ENCODE measurements at places on chromosomes 16 and 17.

DNA sequence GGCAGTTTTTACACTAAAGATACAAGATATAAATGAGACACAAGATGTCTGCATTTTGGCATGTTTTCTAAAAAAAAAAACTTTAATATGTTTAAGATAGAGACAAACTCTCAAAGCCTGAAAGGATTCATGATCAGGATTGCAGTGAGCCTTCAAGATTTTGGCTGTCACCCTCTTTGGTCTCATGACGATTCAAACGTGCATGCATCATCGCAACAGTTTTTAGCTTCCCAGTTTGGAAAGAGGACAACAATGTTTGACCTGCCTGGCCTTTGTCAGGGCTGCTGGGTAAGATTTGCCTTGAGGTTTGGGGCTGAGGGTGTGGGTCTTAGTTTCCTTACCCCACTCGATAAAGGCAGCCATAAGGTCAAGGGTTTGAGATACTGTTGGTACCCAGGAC is 134.1 kb downstream of the RGS9 start:
- no peak for DNase-seq

GRCh38 chr16:26454102-26454501 is 612.6 kb upstream of the C16orf82 start:
- no peak for DNase-seq

DNA sequence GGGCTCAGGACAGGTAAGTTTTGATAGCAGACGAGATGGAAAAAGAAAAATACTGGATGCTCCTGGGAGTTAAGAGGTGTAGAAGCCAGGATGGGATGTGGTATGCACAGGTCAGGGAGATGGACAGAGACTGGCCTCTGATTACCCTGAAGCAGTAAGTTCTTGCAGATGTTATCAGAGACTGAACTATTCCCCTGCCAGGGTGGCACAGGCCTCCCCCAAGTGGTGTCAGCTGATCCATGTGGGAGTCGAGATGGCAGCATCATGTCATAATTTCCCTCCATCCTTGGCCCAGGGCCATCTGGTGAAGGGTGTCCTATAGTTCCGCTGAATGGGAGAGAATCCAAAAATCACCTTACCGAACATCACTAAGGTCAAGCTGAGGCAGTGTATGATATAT is 14.1 kb upstream of the NKD1 start:
- no peak for DNase-seq

GRCh38 chr17:15651583-15652110 is 32.1 kb upstream of the FBXW10B start:
- DNase-seq: no peak

DNA sequence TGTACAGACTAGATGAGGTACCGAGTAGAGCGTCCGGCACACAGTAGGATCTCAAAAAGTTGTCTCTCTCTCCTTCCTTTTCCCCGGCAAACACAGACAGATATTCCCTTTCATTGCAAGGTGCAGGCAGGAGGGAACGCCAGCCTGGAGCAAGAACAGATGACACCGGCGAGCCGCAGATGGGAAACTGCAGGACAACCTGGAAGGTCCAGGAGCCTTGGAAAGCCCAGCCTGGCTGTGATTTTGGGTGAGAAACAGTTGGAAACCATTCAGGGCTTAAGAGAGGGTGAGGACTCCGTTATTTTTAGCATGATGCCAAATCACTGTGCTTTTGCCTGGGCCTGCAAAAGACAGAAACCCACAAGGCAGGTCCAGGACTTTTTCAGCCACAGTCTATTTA is 7.3 kb downstream of the CDH11 start:
- DNase-seq: no peak

DNA sequence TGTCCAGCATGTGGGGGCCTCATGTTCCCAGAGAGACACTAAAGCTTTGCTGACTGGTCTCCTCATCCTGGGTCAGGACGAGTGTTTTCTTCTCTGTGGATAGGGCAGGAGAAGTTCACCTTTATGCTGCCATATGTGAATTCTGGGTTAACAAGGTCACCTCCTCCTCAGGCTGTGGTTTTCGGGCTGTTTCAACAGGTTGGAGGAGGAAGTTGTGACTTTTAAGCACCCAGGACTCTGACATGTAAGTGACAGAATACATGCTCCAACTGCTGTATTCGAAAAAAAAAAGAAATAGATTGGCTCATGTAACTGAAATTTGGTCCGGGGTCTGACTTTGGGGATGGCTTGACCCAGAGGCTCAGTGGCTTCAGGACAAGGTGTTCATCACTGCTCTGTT is 54.2 kb downstream of the SNX20 start:
- no peak for DNase-seq

GRCh38 chr16:65024767-65025178 is 97.1 kb downstream of the CDH11 start:
- DNase-seq: no peak

- DNase-seq: no peak
Measured at GRCh38 chr17:77875881-77876509, 82.5 kb upstream of the TNRC6C start.

DNA sequence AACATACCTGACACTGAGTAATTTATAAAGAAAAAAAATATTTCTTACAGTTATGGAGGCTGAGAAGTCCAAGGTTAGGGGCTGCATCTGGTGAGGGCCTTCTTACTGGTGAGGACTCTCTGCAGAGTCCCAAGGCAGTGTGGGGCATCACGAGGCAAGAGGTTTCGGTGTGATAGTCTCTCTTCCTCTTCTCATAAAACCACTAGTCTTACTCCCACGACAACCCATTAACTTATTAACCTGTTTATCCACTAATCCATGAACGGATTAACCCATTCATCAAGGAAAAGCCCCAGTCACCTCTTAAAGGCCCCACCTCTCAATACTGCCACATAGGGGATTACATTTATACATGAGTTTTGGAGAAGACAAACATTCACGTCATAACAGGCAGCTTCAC is 20.1 kb downstream of the CIITA start:
- DNase-seq: no peak

- no peak for DNase-seq
Measured at GRCh38 chr16:57303910-57304168, 19.4 kb upstream of the PLLP start.

DNA sequence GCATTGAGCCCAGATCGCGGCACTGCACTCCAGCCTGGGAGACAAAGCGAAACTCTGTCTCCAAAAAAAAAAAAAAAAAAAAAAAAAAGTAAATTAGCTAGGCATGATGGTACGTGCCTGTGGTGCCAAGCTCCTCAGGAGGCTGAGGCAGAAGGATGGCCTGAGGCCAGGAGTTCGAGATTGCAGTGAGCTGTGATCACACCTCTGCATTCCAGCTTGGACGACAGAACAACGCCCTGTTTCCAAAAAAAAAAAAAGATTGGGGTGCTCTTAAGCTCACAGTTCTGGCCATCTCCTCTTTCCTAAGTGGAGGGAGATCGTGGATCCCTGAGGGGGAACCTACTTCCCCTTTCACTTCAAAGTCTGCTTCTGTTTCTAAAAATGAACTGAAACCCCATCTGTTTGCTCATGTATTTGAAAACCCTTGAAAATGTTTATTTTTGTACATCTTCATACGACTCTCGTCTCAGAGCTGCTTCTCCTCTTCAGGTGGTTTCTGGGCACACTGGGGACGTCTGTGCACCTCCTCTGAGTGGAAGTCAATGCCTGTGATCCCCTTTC is 138.8 kb downstream of the PRKCA start:
- DNase-seq: no peak

GRCh38 chr16:86382067-86382773 is 128.1 kb upstream of the FOXF1 start:
- DNase-seq: no peak

GRCh38 chr17:64506201-64506575 is at the start of gene DDX5:
DDX5 (minus strand) TSS chr17:64506289; CDS start chr17:64506119, 170 bp downstream.
- peak; percentile 97 for DNase-seq

DNA sequence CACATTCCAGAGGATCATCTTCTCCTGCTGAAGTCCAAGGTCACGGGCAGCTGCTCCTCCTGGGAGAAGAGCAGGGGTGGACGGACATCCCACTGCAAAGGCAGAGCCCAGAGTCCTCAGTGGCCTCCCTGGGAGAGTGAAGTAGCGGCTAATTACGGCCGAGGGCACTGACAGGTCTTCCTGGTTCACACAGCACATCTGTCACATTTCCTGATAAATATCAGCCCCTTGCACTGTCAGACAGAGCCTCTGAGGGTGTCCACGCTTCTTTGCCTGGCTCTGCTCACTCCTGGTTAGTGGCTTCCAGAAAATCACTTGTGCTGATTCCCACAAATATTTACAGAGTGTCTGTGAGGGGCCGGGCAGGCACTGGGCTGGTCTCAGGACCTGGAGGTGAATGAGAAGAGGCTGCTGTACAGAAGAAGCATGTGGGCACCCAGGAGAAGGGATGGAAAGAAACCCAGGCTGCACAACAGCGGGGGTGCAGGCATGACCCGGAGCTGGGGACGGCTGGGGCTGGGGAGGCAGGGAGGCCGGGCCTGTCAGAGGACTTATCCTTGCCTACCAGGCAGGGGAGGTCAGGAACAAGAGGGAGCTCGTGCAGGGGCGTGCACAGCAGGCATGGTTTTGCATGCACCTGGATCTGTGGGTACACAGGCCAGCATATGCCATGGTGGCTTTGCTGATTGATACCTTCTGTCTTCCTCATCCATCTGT is 258.2 kb upstream of the TNRC6C start:
- no peak for DNase-seq

GRCh38 chr16:10868596-10869469 is 8.2 kb upstream of the CIITA start:
- DNase-seq: no peak

- DNase-seq: no peak
Measured at GRCh38 chr17:78174346-78174869, 6.0 kb downstream of the SYNGR2 start.

- no peak for DNase-seq
Measured at GRCh38 chr16:73215678-73216377, 167.9 kb upstream of the ZFHX3 start.

DNA sequence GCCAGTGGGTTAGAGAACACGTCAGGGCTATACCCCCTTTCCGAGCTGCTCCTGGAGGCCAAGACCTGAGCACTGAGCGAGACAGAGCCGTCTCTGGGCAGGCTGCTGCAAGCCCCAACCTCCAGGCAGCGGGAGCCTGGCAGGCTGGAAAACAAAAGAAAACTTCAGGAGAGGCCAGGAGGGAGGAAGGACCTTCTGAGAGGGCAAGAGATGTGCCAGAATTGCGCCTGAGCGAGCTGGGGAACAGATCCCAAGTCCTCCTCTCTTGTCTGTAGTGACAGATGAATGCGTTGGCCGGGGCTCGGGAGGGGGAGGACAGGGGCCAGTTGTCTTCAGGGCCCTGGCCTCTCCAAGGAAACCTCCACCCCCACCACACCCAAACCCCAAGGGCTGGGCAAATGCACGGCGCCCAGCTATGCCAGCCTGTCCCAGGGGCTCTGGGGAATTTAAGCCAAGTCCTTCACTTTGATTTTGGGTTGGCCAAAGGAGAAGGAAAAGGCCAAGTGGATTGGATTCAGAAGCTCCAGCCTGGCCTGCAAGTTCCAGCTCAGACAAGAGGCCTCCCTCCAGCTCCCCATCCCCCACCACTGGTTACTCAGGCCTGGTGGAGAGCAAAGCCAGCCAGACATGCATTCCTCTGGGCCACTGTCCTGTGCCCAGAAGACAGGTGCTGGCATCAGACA is 18.1 kb downstream of the SDK2 start:
- no peak for DNase-seq

GRCh38 chr16:3548859-3549258 is 28.3 kb downstream of the NLRC3 start:
- no peak for DNase-seq

DNA sequence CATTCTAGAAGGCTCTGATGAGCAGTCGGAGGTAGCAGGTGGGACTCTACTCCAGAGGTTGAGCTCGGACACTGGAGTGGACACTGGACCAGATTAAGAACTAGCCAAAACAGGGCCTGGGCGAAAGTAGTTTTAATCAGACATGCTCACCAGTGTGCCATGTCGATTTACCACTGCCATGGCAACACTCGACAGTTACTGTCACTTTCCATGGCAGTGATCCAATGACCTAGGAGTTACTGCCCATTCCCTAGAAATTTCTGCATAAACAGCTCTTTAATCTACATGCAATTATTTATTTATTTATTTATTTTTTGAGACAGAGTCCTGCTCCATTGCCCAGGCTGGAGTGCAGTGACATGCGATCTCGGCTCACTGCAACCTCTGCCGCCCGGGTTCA is 7.2 kb upstream of the METTL9 start:
- DNase-seq: no peak

GRCh38 chr17:48729335-48730239 is 1.0 kb upstream of the HOXB13 start:
- DNase-seq: no peak

- no peak for DNase-seq
Measured at GRCh38 chr16:82949016-82949415, 322.2 kb downstream of the CDH13 start.

DNA sequence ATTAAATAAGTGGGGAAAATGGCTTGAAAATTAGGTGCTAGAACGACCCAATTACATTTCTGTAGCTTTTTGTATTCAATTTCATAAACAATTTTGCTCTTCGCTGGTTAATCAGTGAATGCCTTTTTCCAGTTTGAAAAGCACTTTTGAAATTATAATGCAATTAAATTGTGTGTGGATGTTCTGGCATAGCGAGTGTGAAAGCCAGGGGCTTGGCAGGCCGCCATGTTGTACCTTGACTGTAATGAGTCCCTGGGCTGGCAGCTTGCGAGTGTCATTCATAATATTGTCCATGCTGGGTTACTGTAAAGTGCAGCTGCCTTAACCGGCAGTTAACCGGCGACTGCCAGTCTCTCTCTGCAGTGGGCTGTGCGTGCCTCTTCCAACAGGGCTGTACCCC is 177.8 kb downstream of the CCDC182 start:
- DNase-seq: no peak

DNA sequence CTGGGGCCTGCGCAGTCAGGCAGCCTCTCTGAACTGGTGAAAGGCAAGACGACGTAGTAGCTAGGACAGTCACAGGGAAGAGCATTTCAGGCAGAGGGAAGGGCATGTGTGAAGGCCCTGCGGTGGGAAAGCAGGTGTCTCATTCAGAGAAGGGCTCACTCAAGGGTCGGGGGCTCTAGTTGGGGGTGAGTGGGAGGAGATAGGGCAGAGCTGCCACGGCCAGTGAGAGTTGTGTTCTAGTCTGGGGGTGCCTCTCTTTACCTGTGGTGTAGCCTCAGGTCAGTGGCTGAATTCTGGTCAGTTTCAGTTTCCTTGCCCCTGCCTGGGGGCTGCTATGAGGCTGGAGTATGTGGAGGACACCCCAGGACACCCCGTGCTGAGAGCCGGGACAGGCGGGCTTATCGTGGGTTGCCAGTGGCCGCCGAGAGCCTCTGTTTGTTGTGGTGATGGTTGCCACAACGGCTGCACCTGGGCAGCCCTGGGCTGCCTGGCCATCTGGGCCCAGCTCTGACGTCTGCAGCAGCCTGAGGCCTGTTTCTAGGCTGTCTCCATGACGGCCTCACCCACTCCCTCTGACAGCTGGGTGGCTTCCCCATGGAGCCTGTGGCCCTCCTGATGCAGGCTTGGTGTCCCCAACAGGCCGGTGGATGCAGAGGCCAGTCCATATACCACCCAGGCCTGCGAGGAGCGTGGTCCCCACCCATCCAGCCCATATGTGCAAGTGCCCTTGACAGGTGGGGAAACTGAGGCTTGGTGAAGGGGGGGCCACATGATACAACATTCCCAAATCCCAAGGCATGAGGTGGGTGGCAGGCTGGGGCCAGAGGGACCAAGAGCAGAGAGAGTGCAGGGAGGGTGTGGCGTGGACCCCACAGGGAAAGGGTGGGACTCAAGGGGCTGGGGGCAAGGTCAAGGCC is 10.8 kb downstream of the MAP2K3 start:
- DNase-seq: no peak

Measured in activated CD4-positive, alpha-beta T cell treated with anti-CD3 and anti-CD28 coated beads for 1 hour (primary cell).